Astrocyte (in vitro differentiated cells and primary cell): ENCODE measurements at places on chromosomes 1 and 21. TPM values are rescaled to one million over a fixed set of nuclear protein-coding genes. Genes with fewer than 3 reads are reported as not detected.

DNA sequence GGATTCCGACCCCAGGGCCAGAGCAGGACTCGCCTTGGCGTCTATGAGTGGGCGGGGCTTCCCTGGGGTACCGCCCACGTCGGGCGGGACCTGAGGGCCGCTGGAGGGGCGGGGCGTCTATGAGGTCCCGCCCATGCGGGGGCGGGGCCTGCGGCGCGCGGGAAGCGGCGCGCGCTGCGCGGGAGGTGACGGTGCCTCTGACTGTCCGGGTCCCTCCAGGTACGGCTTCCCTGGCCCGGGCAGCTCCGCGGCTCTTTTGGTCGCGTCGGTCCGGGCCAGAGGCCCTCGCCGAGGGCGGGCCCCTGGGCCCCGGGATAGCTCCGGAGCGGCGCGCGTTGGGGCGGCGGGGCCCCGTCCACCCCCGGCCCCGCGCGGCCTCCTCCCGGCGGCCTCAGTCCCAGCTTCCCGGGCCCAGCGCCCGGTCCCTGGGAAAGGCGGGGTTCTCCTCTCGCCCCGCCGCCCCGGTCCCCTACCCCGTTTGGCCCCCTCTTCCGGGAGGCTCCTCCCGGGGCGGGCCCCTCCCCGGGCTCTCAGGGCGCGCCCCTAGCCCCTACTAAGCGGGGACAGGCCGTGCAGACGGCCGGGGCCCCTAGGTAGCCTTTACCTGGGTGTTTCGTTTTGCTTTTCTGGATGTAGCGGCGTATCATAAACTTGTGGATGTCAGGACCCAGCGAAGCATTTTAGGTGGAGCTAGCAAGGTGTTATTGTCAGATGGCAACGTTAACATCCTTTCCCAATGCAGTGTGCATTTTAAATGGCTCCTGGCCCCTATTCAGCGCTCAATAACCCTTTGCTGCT is at the start of gene CHAF1B:
CHAF1B (plus strand) TSS at position 160 of the 798 bp plus-strand sequence. CDS start 745 bp downstream, outside the sequence.
- DNase-seq = peak; percentile 12

FNDC7 gene
- 0.20 TPM in 1 of 2 replicates, not detected in the other for total RNA-seq

ICOSLG gene
- 4.6 and 4.7 TPM in 2 replicates for total RNA-seq

DNA sequence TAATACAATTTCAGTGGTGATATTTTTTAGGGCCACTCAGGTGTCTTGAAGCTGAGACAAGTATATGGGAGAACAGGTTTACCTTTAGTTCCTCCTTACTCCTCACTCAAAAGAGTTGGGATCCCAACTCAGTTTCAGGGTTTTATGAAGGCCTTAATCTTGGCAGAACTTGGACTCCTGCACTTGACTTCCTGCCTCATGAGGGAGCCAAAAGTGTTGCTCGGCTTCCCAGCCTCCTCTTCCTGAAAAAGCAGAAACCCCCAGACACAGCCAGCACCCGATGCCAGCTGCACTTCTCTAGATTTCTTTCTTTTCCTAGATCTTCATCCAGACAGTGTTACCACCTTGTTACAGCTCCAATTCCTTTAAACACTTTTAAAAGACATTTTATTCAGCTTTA is 70.8 kb upstream of the TMPRSS2 start:
- no peak for DNase-seq

DNA sequence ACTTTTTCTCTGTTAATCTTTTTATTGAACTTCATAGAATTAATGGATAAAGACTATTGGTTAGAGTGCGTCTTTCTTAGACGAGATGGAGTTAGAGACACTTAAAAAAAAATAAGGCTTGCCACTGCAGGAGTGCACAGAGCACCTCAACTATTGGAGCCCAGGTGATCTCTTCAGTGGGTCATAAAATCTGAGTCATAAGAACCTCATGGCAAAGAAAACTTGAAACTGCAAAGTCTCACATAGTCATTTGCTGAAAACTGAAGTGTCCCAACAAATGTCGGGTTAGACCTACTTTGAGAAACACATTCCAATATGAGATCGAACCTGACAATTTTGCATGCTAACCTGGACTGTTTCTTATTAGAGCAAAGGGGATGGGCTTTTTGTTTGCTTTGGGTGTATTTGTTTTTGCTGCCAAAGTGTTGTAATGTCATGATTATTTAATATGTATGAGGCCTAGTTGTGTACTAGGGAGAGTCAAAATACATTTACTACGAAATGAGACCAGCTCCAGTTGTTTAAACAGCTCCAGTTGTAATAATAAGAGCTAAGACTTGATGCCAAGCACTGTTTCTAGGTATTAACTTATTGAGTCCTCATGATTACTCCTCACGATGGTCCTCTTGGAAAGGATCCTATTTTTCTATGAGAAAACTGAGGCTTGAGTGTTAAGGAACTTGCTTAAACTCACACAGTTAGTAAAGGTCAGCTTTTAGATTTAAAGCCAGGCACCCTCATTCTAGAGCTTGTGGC is 65.1 kb downstream of the DDR2 start:
- DNase-seq = no peak

DNA sequence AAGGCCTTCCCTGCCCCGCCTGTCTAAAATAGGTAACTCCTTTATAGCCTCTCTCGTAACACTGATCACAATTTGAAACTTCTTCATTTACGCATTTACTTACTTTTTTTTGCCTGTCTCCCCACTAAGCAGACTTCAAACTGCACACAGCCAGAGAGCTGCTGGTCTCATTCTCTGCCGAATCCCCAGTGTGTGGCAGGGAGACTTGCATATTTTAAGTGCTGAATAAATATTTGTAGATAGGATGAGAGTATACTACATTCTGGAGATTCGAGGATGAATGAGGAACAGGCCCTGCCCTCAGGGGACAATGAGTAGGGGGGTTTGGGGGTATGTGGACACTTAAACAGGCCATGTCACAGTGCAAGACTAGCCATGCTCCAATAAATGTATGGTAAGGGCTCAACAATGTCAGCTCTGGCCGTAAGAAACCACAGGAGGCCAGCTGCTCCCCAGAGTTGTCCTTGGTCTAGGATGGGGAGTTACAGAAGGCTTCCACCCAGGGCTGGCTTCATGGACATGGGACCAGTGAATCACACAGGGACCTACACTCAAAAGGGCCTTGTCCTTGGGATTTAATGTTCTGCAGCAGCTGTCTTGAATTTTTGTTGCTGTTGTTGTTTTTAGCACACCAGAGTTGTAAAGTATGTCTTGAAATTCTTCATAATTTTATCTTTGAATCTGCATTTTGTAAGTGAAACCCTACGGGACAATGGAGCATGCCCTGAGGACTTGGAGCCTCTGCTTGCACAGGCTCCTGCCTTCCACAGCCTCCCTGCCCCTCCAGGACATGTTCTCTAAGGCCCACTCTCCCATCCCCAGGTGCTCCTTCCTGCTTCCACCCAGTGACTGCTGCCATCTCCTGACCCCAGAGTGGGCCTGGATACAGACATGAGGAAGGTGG is 8.5 kb downstream of the DIO1 start:
- DNase-seq = no peak

TEDDM1 gene
- total RNA-seq = not detected in 2 replicates

- no peak for DNase-seq
Measured at GRCh38 chr1:151907363-151908139, 1.8 kb downstream of the THEM4 start.

DNA sequence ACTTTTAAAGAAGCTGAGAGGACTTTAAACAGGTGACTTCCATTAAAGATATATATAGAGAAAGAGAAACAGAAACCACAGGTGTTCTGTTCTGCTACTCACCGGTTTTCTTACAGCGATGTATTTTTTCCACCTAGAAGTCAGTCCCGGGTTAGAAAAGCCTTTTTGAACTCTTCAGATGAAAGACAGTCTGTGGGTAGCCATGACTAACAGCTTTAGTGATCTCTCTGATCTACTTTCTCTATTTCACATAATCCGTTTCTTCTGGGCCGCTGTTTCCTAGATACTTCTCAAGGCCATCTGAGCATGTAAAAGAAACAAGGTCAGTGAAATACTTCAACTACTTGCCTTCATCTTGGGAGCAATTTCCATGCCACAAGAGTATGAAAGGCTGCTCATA is 25.1 kb downstream of the WDR64 start:
- DNase-seq = no peak

HCRTR1 gene
- not detected in 2 replicates for total RNA-seq

DNA sequence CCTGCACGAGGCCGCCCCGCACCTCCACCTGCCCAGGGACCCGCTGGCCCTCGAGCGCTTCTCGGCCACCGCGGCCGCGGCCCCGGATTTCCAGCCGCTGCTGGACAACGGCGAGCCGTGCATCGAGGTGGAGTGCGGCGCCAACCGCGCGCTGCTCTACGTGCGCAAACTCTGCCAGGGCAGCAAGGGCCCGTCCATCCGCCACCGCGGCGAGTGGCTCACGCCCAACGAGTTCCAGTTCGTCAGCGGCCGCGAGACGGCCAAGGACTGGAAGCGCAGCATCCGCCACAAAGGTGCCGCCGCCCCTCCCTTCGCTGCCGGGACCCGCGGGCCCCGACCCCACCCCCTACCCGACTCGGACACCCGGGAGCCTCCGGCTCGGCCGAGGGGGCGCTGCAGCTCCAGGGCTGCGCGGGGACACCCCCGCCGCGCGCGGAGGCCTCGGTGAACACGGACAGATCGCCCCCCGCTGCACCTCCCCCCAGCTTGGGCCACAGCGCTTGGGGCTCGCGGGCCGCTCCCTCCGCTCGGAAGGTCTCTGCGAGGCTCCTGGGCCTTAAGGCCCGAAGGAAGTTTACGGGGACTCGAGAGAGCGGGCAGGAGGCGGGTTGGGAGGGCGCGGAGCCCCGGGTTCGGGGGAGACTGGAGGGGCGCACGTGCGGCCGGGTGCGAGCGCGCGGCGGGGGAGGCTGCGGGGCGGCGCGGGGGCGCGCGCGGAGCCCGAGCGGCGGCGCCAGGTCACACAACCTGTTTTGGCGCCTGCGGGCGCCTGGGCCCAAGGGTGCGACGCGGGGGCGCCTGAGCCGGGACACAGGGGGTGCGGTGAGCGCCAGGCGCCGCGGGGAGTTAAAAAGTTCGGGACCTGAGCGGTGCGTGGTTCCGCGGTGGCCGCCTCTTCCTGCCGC is 1.2 kb downstream of the SAMD11 start:
- peak; percentile 44 for DNase-seq
